ENCODE measurements at places on chromosomes 12 and 14.

- no peak for DNase-seq
These were observed 418.1 kb downstream of the LRIG3 start for GRCh38 chr12:58502226-58502625.

GRCh38 chr14:84610086-84610485 lies 919.9 kb upstream of the FLRT2 start:
- no peak for DNase-seq

DNA sequence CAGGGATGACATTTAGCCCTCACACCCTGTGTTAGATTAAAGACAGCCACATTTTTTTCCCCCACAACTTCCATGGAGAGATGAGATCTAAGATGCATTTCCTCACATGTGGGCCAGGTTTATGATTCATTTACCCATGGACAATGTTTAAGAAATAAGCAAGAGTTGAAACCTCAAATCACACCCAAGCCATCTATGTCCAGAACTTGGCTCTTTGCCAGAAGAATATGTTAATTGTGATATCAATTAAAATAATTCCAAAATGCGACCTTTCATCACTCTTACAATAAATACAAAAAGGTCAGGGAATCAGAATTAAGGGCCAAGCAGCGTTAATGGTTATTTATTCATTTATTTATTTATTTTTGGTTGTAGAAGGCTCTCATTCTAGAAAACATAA lies 1376.9 kb upstream of the TMEM132C start:
- no peak for DNase-seq

DNA sequence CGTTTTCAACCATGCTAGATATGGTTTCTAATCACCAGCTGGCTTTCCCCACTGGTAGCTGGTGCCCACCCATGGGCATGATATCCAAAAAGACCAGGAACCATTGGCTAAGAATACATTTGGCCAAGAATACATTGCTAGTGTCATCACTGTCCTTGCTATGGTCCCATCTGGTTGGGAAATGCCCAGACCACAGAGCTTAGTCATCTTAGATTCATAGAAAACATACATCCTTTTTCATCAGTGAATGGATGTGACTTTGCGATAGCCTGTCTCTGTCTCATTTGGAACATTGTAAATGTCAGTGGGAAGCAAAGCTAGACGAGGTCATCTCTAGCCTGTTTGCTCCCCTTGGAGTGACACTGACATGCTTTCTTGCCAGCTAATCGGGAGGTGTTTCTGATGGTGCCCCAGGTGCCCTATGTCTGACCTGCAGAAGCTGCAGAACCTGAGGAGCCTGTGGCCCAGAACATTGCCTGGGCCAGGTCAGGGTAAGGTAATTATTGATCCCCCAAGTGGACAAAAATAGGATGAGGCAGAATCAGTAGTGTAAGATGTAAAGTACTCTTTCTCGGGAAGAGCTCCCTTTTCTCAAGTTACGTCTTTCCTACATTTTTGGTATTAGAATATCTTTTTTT lies 194.8 kb downstream of the SLC41A2 start:
- DNase-seq = no peak

DNA sequence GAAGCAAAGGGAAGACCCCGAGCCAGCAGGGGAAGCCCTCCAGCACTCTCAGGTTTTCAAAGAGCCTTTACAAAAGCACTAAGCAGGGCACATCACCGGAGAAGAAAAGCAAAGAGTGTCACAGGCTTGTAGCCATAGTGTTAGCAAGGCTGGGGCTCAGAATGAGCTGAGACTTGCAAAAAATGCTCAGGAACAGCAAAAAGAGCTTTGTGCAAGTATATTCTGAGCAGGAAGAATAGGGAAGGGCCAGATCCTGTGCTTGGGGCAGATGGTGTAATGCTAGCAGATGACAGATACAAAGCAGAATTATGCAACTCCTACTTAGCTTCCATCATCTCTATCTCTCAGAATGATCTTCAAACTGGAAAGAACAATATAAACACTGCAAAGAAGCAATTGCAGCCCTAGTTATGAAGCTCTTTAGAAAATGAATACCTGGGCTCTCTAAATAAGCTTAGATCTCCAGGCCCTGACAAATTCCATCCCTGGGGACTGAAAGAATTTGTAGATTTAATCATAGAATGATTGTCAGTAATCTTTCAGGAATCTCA lies 23.7 kb upstream of the PARP11 start:
- DNase-seq = no peak

Measured in T-helper 17 cell (primary cell).